ENCODE measurements at places on chromosomes 12 and 14.
A peak's percentile ranks its signal among the peaks of the same experiment; 100 is the strongest.

GRCh38 chr12:97638739-97639138 lies 176.1 kb downstream of the RMST start:
- H3K4me3 ChIP-seq, result no peak overlapping the region
- no peaks in the 10 kb centered on the region for H3K36me3 ChIP-seq
- no peaks in the 10 kb centered on the region for H3K4me1 ChIP-seq
- no peaks in the 10 kb centered on the region for H3K27me3 ChIP-seq
- DNase-seq, result no peak

DNA sequence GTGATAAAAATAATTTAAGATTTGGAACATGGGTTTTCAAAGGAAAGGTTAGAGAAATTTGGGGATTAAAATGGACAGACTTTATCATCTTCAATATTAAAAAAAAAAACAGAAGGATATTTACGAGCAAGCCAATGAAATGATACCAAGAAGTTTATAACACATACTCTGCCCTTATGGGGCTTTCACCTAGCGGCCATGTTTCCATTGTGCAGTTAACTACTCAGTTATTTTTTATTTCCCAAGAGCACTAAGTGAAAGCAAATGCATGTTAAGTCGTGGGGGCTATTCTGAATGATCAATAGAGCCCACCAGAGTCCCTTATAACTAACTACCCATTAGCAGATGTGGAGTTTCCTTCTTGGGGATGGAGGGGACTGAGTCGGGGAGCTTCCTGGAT lies 53.9 kb downstream of the ETV6 start:
- H3K4me3 ChIP-seq, result no peak overlapping the region
- no peaks in the 10 kb centered on the region for H3K27me3 ChIP-seq

DNA sequence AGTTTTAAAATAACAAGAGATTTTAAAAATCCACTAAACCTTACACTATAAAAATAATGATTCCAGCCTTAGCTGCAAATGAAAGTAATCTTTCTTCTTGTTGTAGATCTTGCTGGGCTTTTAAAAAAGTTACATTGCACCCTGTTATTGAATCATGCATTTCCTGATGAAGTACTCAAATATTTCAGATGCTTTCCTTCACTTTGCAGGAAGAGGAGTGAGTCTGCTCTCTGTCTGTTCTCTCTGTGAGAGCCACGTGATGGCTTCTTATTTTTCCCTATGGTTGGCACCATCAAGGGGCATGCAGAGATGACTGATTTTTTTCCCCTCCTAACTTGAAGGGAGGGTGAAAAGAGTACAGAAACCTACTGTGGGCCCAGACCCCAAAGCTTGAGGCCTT lies 262.7 kb downstream of the ATP23 start:
- DNase-seq, result no peak
- no peak overlapping the region for H3K27ac ChIP-seq
- no peak overlapping the region for H3K4me3 ChIP-seq
- no peaks in the 10 kb centered on the region for H3K27me3 ChIP-seq
- H3K36me3 ChIP-seq, result no peaks in the 10 kb centered on the region

- no peaks in the 10 kb centered on the region for H3K27me3 ChIP-seq
- DNase-seq, result peak; percentile 38
- no peak overlapping the region for H3K27ac ChIP-seq
- no peak overlapping the region for H3K4me3 ChIP-seq
Measured at GRCh38 chr14:40188006-40188405, 755.8 kb upstream of the FBXO33 start.
